ENCODE measurements at places on chromosomes 1 and 21. TPM values are rescaled to one million over a fixed set of nuclear protein-coding genes. Genes with fewer than 3 reads are reported as not detected.

- no peak for DNase-seq
Measured at GRCh38 chr1:155017946-155018316, 15.3 kb downstream of the ZBTB7B start.

DNA sequence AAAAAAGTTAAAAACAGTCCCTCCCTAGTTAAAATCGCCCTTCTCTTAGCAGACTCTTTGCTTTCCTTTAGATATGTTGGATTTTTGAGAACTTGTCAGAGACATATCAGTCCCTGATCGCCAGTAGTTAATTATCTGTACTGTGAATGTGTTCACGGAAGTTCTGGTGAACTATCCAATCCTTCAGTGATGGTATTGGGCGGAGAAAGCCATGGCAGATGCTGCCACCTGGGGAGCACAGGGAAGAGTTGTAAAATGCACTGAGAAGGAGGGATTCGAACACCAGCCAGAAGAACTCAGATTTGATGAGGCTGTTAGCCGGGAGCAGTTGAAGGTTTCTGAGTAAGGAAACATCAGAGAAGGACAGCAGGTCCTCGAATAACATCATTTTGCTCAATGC is 17.5 kb upstream of the KIF14 start:
- no peak for DNase-seq

DNA sequence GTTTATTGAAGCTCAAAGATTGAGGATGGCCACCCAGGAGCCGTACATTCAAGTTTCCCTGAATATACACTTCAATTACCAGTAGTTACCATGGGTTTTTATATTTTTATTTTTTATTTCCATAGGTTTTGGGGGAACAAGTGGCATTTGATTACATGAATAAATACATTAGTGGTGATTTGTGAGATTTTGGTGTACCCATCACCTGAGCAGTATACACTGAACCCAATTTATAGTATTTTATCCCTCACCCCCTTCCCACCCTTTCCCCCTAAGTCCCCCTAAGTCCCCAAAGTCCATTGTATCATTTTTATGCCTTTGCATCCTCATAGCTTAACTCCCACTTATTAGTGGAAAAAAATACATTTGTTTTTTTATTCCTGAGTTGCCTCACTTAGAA is 791.4 kb downstream of the BRINP3 start:
- no peak for DNase-seq

- no peak for DNase-seq
Measured at GRCh38 chr1:209064850-209065706, 518.4 kb upstream of the CAMK1G start.

- DNase-seq = no peak
Measured at GRCh38 chr1:44826375-44827196, 16.5 kb downstream of the PTCH2 start.

- no peak for DNase-seq
Measured at GRCh38 chr1:223350361-223350908, 13.5 kb downstream of the SUSD4 start.

DNA sequence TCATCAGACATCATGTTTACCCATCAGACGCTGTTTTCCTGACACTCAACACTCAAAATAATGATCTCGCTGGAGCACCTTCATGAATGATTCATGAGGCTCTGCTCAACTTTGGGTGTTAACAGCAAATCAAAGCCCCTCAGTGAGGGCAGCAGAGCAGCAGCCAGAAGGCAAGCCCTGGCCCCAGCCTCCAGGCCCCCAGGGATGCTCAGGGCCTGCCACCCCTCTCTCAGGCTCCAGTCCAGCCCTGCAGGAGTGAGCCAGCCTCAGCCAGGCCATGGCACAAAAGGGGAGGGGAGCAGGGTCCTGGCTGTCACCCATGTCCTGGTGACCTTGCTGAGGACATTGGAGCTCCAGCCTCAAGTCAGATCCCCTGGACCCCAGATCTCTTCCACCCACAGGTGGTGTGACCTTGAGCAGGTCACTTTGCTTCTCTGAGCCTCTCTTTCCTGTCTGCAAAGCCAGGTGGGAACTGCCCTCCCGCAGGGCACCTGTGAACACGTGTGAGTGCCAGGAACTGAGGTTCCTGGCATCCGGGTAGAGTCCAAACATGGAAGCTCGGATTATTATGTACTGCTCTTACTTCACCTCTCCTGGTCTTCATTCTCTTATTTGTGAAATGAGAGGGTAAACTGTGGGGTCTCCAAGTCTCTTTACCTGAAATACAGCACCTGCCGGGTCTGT is 161.6 kb upstream of the VAMP3 start:
- no peak for DNase-seq

- no peak for DNase-seq
Measured at GRCh38 chr1:95888941-95889390, 655.0 kb downstream of the RWDD3 start.

GRCh38 chr1:162302306-162303003 is 74.2 kb downstream of the SPATA46 start:
- no peak for DNase-seq

DNA sequence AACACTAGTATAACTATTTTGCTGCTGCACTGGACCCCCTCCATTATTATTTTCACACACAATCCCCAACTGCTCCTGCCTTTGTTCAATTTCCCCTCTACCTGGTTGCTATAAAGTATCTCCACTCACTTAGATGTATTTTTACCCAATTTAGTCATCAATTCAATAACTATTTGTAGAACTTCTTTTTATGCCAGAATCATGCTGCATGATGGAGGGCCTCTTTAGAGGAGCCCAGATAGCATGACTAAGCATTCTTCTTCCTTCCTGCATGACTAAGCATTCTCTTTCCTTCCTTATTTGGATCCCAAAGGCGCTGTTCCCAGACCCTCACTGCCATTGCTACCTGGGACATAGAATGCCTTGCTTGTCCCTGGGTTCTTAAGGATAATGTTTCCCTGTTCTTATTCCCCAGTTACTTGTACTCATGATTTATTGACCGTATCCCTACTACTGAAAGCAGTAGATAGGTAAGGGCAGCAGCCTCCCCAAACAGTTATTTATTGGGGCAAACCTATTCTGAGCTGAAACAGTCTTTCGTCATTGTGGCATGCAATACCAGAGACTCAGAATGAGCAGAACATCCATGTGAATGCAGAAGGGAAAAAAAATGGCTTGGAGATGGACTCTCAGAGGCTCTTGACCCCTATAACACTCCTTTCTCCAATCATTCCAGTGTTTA is 89.3 kb upstream of the AKT3 start:
- DNase-seq = no peak

GRCh38 chr1:221435504-221435904 is 306.4 kb downstream of the DUSP10 start:
- DNase-seq = no peak

DNA sequence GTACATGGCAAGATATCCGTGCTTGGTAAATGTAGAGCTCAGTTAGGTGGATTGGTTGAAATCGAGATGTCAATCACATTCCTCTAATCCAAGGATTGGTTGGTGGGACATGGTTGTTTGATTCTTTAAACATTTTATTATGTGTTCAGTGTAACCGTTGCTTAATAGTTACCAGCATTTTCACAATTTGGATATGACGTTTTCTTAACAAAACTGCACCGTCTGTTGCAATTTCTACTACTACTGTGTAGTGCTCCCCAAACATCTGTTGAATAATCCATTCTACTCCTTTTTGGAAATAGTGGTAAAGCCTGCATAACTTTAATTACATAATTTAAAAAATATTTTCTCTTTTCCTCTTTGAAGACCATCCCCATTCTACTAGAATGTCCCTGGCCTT is 16.3 kb downstream of the OR2B11 start:
- DNase-seq = no peak

GRCh38 chr1:221241157-221241556 is 361.9 kb downstream of the HLX start:
- DNase-seq = no peak

DNA sequence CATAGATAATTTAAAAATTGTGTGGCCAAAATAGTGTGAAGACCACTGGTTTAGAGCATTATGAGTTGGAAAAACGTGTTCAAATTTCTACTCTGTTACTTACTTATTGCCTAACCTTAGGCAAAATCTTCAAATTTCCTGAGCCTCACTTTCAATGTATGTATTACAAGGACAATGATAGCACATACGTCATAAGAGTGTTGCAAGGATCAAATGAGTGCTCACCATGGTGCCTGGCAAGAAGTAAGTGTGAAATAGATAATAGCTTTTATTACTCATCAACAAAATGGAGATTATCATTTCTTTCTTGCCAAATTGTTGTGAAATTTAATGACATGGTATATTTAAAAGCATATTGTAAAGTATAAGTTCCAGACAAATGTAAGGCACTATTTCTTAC is 57.2 kb downstream of the FH start:
- DNase-seq = no peak

- no peak for DNase-seq
Measured at GRCh38 chr1:86914601-86914997, at the start of gene HS2ST1. Gene HS2ST1, plus strand, starts transcription at chr1:86914635.

GRCh38 chr1:208154040-208154439 is 90.1 kb downstream of the PLXNA2 start:
- no peak for DNase-seq

- DNase-seq = no peak
Measured at GRCh38 chr1:230915078-230915477, 46.8 kb upstream of the C1orf198 start.

DNA sequence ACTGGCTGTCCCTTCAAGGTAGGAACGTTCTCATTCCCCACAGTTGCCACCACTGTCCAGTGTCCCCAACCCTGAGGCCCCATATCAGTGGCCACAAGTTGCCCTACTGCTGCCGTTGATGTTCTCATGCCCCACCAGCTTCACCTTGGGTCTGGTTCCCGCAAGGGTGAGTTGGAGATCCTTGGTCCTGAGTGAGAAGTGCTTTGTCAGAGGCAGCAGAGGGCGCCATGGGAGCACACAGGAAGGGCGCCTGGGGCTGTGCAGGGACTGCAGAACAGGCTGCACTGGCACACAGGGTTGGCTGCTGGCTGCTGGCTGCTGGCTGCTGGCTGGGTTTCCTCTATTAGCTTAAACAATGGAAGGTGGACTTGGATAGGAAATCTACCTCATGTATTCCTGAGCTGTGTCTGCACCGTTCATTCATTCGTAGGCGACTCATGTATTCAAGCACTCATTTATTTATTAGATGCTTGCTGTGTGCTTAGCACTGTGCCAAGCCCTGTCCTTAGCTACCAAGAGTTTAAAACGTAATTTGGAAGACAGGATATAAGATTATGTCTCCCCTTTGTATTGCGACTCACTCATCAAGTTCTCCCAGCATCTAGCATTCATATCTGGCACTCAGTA is 2.1 kb upstream of the S100A9 start:
- DNase-seq = no peak

GRCh38 chr21:35057428-35057827 is 8.3 kb upstream of the RUNX1 start:
- DNase-seq = no peak

GRCh38 chr1:205350124-205350523 is 6.6 kb downstream of the KLHDC8A start:
- no peak for DNase-seq

- no peak for DNase-seq
Measured at GRCh38 chr1:201606623-201607022, 67.7 kb downstream of the NAV1 start.

DNA sequence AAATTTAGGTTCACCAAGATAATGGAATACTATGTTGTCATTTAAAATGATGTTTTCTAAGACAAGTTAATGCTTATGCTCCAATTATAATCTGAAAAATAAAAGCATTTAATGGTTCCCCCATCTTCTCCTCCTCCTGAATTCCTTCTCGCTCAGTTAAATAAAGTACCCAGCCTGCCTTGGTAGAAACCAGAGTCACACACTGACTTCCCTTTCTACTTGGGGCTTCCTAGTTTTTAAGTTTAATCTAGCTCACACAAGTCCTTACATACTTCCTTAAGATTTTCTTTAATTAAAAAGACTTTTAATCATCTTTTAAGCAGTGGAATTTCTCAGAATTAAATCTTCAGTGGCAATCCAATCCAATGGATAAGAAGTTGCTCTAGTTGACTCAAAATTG is 32.9 kb downstream of the CD58 start:
- no peak for DNase-seq

GRCh38 chr1:247411621-247412327 is 4.2 kb upstream of the NLRP3 start:
- DNase-seq = no peak

GRCh38 chr21:42777757-42778344 is 101.5 kb downstream of the WDR4 start:
- no peak for DNase-seq

DNA sequence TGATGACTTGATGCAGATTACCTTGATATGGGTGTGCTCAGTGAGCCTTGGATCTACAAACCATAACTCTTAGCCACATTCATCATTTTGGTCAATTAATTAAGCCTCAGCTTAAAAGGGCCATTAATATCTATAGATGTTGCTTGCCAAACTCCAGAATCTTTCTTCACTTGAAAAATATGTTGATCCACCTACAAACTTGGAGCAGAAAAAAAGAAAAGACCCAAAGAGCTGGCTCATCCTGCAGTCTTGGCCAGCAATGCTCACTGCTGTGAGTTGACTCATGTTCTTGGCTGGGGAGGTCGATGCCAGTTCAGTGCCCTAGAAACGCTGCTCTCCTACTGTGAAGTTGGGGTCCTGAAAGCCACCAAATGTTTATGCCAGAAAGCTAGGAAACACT is 75.4 kb downstream of the DPT start:
- DNase-seq = no peak

- DNase-seq = no peak
Measured at GRCh38 chr1:24231701-24232100, 44.6 kb upstream of the IFNLR1 start.

- no peak for DNase-seq
Measured at GRCh38 chr1:210232511-210233215, at the start of gene SERTAD4. Gene SERTAD4, plus strand, starts transcription at chr1:210232796. Its CDS starts 5,165 bp downstream, at chr1:210237961.

DNA sequence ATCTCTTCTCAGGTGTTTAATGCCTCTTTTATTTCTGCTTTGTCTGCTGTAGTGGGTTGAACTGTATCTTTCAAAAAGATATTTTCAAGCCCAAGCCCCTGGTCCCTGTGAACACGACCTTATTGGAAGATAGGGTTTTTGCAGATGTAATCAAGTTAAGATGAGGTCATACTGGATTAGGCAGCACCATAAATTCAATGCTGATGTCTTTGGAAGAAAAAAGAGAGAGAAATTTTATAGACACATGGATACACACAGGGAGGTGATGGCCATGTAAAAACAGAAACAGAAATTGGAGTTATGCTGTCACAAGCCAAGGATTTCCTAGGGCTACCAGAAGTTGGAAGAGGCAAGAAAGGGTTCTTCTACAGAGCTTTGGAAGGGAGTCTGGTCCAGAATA is 301.4 kb downstream of the KCTD3 start:
- DNase-seq = no peak

- DNase-seq = no peak
Measured at GRCh38 chr21:32382108-32382644, 10.6 kb downstream of the URB1 start.

GRCh38 chr1:222539951-222540597 is 7.8 kb downstream of the HHIPL2 start:
- no peak for DNase-seq

CELA3A gene
- 4.0 TPM for total RNA-seq

RWDD3 gene
- 7.1 TPM for total RNA-seq

PRXL2B gene
- total RNA-seq = 42.3 TPM

CXADR gene
- 0.66 TPM for total RNA-seq

LY9 gene
- 8.9 TPM for total RNA-seq

CLCN6 gene
- 13.5 TPM for total RNA-seq

SLC44A3 gene
- not detected for total RNA-seq

EFCAB7 gene
- total RNA-seq = 6.8 TPM

SPRR2B gene
- total RNA-seq = not detected

KIRREL1 gene
- 0.29 TPM for total RNA-seq

SLC44A5 gene
- total RNA-seq = not detected

SLC26A9 gene
- not detected for total RNA-seq

OR6K2 gene
- total RNA-seq = not detected

FCER1G gene
- total RNA-seq = not detected

SAMSN1 gene
- total RNA-seq = 107 TPM
